ENCODE measurements at places on chromosomes 12 and 14.
A peak's percentile ranks its signal among the peaks of the same experiment; 100 is the strongest.

DNA sequence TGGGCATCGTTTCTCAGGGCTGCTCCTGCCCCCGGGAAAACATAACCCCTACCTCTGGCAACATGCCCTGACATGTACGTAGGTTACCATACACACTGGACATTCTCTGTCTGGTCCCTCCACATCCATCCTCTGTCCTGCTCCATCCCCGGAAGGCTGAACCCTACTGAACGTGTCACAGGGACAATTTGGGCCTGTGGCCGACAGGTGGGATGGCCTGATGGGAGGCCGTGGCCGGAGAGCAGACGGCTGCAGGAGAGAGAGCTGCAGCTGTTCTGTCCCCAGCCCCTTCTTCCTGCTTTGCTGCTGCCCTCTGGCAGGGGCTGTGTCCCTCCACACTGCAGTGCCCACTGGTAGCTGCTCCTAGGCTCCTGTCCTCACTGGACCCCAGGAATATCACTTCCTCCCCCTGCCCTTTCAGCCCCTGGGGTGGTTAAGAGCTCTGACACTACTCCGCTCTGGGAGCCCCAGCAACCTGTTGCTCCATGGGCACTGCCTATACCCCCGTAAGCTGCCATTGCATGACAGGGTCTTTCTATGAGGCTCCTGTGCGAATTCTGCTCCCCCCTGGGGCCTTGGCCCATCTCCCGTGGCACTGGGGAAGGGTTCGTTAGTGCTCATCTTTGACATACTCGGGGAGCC is 125.6 kb downstream of the RBM19 start:
- DNase-seq = no peak

DNA sequence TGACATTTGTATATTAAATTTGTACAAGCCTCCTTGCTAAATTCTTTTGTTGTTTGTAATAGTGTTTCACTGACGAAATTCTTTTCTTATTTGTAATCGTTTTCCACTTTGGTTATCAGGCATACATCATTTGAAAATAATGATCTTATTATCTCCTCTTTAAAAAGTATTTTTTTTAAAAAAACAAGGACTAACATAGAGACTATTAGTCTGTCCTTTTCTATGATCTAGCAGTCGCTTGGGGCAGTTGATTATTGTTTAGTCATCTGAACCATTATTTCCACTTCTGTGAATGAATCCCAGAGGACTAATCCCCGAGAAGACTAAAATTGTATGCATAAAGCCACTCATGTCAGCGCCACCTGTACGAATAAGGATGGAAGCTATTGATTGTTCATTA is 11.5 kb downstream of the ADGRD1 start:
- DNase-seq = no peak

DNA sequence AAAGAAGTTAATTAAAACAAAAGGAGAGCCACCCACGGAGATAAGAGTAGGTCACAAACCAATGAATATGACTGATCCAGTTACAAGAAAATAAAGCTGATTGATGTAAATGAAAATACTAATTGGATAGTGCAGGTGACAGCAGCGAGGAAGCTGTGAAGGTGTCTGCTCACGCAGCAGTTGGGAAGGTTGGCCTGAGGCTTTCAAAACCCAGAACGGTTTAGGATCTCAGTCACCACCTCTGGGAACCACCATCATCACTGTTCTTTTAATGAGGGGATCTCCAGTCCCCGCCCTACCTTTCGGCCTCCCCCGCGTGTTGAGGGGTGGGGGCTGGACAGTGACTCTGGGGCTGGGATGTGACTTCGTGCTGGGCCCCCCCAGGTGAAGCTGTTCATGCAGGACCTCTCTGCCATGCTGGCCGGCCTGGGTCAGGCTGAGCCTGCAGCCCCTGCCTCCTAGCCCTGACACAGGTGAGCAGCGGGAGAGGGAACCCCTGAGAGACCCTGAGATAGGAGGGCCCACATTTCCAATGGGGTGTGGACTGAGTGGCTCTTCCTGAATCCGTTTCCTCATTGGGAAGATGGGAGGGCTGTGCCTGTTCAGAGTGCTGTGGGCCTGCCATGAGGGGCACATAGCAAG is 7.8 kb downstream of the CFAP73 start:
- DNase-seq = no peak

GRCh38 chr12:56530390-56531055 is 8.9 kb downstream of the RBMS2 start:
- no peak for DNase-seq

DNA sequence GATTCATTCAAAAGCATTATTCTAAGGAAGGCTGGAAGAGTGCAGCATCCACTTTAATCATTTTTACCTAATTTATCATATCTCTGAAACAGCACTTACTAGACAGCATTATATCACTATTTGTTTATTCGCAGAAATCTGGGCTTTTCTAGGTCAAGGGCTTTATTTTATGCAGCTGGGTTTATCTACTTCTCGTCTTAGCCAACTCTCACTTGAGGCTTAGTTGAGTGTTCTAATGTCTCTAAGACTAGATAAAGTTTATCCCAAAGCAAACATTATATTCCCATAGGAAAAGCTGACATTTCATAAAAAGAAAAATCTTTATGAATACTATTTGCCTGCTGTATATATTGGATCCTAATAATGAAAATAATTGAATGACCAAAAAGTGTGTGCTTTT is 720.8 kb upstream of the FLRT2 start:
- no peak for DNase-seq

DNA sequence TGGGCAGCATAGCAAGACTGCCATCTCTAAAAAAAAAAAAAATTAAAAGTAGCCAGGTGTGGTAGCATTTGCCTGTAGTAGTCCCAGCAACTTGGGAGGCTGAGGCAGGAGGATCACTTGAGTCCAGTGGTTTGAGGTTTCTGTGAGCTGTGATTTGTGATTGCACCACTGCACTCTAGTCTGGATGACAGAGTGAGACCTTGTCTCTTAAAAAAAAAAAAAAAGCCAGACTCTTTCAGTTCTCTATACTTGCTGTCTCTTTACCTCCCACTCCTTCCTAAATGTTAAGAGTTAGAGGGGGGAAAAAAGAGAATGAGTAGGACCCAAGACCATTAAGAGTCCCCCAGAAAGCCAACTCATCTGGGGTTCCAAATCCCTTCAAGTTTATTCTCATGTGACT is 17.8 kb downstream of the EIF2S1 start:
- DNase-seq = no peak

DNA sequence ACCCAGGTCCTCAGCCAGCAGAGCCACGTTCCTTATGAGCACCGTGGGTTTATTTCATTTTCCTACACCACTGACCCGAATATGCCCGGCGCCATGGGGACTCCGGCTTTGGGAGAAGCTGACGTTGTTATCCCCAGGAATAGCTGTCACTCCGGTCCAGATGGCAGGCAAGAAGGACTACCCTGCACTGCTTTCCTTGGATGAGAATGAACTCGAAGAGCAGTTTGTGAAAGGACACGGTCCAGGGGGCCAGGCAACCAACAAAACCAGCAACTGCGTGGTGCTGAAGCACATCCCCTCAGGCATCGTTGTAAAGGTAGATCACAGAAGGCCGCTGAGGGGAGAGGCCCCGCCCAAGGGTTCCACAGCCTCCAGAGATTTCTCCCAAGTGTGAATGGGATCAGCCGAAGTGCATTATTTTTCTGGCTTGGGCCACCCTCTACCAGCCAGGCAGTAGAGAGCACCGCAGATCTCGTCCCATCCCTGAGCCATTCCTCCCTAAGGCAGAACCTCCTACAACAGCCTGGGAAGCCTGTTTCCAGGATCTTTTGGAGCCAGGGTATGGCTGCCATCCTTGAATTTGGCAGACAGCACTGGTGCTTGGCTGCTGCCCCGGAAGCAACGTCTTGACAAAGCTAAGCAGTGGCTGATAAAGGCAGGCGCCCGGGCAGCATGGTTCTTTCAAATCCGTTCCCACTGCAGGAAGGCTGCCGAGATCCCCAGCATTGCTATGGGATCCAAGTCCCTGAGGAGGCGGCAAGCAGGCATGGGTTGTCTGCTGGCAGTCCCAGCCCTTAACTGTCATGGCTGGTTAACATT is 17.8 kb downstream of the CDK2AP1 start:
- DNase-seq = no peak

- DNase-seq = no peak
These were observed 5.0 kb upstream of the NEDD1 start for GRCh38 chr12:96902076-96902475.

- DNase-seq = no peak
These were observed 105.1 kb upstream of the AMIGO2 start for GRCh38 chr12:47184813-47185212.

DNA sequence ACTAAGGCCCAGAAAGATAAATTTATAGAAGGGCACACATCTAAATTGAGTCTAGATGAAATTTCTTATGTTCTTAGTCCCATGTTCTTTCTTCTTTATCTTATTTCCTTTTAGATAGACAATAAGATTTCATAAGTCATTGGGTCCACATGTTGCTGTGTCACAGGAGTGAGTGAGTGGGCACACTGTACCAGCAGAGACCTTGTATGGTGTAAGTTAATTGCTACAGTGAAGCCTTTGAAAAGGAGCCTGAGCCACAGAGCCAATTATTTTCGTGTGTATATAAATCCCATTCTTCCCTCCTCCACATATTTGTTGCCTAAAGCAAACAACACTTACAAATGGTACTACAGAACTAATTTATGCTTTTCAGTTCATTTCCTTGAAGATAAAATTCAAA is 79.1 kb downstream of the GRIP1 start:
- DNase-seq = no peak

- DNase-seq = no peak
These were observed 12.2 kb upstream of the OR5AU1 start for GRCh38 chr14:21168055-21168454.

- no peak for DNase-seq
These were observed 519.3 kb downstream of the NOVA1 start for GRCh38 chr14:26078561-26078960.

DNA sequence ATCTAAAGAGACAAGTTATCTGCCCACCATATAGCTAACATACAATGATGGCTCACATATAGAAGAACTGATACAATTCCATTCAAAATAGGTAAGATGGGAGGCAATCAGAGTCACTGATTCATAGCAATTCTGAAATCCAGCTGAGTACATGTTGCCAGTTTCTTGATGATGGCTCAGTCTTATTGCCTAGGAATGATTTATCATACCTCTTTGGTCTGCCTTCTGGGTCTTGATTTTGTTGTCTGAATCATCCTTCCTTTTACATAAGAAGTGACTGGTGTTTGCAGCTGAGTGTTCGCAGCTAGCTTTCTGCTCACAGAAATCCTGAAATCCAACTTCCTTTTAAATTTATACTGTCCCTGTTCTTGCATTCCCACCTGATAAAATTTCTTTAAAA is 463.2 kb upstream of the MGAT4C start:
- peak; percentile 69 for DNase-seq

DNA sequence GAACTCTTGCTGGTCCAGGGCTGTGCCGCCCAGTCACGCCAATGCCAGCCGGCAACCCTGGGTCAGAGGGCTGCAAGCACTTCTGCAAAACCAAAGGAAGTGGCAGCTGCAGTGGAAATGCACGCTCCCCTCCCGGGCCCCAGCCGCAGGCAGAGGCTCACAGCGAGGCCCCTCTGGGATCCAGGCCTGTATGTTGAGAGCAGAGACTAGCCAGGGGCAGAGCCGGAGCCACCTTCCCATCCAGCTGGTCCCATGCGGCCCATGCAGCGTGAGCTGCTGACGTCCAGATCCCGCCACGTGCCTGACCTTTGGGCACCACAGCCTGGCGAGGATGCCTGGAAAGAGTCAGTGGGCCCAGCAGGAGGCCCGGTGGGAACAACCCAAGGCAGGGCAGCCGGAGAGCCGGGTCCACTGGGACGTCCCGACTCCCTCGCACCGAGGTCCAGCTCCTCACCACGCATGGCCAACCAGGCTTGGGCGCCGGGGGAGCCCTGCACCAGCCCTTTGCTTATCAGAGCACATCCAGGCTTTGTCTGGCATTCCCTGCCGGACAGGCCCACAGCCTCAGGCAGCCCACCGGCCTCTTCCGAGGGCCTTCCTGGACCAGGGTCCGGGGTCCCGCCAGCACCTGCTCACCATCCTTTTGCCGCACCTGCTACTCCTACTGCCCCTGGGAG is 4.3 kb downstream of the GPR132 start:
- no peak for DNase-seq

GRCh38 chr12:32107359-32108267 is 966 bp downstream of the BICD1 start:
- DNase-seq = peak; percentile 63

DNA sequence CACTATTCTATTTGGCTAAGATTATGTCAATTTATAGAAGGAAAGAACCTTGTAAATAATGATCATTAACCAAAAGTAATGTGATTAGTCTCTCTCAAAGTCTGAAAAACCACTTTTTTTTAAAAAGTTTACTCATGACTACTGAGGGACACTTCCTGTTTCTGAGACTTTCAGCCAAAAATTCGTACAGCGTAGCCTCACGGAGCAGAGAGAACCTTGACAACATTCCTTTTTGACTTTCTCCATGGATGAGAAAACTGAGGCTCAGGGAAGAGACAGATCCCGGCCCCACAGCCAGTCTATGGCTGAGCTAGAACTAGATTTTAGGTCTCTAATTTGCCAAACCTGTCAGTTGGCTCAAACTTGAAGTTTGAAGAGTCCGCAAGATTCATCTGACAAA is 68.2 kb downstream of the DAD1 start:
- DNase-seq = no peak

DNA sequence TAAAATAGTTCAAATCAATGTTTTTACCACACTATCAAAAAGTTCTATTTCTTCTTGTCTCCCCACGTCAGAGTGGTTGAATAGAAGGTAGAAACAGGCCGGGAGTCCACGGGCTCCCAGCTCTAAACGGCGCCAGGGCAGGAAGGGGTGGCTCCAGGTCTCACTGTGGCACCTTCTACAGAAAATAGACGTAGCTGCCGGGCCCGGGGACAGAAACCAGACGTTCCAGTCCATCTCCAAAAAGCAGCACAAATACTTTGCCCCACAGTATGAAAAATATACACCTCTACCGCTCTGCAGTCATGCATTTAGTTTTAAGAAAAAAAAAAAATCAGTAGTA is 30.9 kb downstream of the CCNK start:
- no peak for DNase-seq

DNA sequence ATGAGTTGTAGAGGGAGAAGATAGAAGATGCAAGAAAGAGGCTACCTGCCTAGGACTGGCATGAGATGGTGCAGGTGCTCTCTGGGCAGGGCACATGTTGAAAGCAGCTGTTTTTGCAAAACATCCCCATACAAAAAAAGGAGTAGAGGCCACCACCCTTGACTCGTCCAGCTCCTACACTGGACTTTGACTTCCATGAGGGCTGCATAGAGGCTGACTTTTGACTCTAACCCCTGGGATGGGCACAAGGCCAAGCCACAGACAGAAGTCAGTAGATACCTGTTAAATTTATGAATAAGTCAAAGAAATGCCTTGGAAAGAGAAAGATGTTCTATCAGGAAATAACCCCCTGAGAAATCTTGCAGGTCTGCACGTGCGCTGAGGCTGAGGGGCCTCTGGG is 1139.1 kb upstream of the TMEM132C start:
- no peak for DNase-seq

- peak; percentile 97 for DNase-seq
These were observed 25.7 kb downstream of the TBC1D15 start for GRCh38 chr12:71865166-71865713.

- no peak for DNase-seq
These were observed 35.2 kb downstream of the PRIMA1 start for GRCh38 chr14:93752980-93753561.

GRCh38 chr12:92206596-92206995 is 61.0 kb upstream of the BTG1 start:
- no peak for DNase-seq

- no peak for DNase-seq
These were observed 3.5 kb downstream of the SLC35E3 start for GRCh38 chr12:68749443-68749842.

- DNase-seq = no peak
These were observed 42.3 kb upstream of the MMP17 start for GRCh38 chr12:131785763-131786330.

- no peak for DNase-seq
These were observed 29.8 kb downstream of the BRMS1L start for GRCh38 chr14:35855876-35856481.

- DNase-seq = no peak
These were observed 627 bp downstream of the CPM start for GRCh38 chr12:68932128-68932960.

Measured in fibroblast of upper back skin (primary cell).